ENCODE measurements at places on chromosomes 7 and 10.
A peak's percentile ranks its signal among the peaks of the same experiment; 100 is the strongest.

DNA sequence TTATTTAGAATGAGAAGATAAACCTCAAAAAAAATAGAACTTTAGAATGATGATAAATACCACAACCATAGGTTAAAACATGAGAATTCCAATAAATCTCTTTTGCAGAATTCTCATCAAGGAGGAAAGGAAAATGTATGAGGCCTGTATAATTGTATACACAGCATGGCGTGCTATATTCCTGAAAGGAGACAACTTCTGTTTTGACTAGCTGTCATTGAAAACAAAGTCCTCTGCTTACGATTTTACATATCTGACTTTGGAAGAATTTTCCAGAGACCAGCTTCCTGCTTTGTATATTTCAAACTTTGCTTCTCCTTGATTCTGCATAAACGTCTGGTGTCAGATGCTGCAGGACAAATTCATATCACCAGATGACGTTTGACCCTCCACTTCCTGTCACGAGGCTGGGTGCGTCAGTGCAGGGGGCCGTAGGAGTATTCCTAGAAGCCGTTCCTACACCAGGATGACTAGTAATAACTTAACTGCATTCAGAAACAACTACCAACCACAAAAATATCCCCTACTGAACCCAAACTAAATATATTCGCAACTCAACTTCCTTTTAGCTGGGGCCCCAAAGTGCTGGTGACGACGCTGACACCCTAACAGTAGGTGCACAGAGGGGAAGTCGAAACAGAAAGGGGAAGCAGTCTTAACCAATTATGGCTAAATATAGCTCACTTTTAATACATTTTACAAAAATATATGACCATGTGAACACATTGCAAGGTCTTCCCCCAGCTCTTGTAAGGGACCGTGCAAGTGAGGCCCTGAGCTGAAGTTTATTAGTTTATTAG is 178.6 kb upstream of the INHBA start:
- DNase-seq, result peak; percentile 89

GRCh38 chr7:131525820-131526219 is 30.6 kb downstream of the PODXL start:
- DNase-seq, result no peak

DNA sequence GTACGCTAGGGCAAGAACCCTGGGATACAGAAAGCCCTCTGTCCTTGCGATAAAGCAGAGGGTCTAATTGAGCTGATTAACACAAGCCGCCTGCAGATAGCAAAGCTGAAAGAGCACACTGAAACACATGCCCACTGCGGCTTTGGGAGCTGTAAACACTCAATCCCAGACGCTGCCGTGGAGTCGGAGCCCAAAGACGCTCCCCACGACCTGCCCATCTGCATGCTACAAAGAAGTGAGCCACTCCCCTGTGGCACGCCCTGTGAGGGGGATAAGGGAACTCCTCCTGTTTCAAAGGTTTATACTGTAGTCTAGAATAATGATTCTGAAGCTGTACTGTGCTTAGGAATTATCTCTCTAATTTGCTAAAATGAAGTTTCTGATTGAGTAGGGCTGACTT is 985.6 kb upstream of the GHITM start:
- no peak for DNase-seq

- DNase-seq, result no peak
These were observed 105.3 kb downstream of the CXCL12 start for GRCh38 chr10:44279426-44280126.

DNA sequence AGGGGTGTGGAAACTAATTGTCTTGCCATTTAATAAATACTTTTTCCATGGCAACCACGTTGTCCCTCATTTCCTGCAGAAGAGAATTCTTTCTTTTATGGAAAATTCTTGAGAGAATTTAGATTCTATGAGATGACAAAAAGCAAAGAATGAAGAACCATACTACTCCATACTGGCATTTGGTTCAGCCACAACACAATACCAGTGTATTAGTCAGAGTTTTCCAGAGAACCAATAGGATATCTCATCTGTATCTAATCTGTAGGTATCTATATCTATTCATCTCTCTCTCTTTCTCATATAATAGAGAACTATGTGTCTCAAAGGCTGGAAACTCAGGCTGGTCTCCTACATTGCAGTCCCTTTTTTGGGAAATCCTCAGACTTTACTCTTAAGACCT is 44.6 kb upstream of the NAMPT start:
- no peak for DNase-seq

- DNase-seq, result no peak
These were observed 232.2 kb downstream of the CRPPA start for GRCh38 chr7:16189026-16189715.

DNA sequence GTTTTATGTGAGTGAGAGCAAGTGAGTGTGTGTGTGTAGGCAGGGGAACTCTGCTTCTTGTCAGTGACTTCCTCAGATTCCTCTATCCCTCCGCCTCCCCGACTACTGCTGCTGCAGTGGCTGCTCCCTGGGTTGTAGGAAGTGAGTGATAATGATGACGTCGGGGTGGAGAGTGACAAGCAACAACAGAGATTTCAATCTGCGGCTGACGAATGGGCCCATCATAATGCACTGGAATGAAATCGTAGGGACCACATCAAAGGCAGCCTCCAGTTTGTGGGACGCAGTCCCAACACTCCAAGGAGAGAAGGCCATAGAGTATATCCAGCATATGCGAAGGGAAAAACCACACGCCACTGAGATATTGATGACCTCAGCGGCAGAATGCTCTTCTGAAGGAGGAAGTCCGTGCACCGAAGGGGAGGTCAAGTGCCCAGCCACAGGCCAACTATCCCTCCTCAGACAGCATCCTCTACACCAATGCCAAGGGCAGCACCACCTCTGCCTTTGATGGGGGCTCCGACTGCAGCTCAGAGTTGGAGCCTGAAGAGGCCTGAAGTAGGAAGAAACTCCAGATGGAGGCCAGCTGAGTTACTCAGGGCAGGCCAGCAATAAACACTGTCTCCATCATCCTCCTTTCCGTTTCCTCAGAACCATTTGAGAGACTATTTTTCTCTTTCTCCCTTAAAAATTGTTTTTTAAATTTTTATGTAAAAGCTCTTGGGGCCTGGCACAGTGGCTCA is 11.3 kb upstream of the STMP1 start:
- no peak for DNase-seq

- DNase-seq, result no peak
These were observed 38.9 kb upstream of the ADARB2 start for GRCh38 chr10:1776127-1776662.

DNA sequence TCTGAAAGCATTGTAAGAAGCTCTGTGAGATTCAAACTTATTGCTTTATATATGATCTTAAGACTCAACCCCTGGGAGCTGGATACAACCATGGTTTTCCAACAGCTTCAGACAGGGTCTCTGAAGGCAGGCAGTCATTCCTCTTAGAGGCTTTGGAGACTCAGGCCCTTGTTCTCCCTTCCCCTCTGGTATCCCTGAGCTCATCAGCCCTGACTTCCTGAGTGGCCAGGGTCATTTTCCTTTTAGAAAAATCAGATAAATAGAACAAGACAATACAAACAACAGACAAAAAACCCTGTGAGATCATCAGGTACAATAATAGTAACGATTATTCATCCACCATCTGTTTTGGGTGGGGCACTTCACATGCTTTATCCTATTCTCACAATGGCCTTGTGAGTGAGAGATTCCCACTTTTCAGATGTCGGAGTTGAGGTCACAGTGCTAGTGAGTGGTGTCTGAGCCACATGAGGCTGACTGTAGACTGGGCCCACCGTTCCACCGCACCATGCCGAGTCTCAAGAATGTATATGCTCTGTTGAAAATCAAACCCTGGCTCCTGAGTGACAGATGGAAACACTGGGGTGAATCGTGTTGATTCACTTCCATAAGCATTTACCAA is 144.2 kb downstream of the CXCL12 start:
- no peak for DNase-seq

All from activated CD8-positive, alpha-beta T cell treated with anti-CD3 and anti-CD28 coated beads, Interleukin-2, amount 10 ng/mL, durations not matched to agents 7 days and 5 days (primary cell).